ENCODE measurements at places on chromosomes 12 and 14. TPM values are rescaled to one million over a fixed set of nuclear protein-coding genes. Genes with fewer than 3 reads are reported as not detected.
A peak's percentile ranks its signal among the peaks of the same experiment; 100 is the strongest.

DNA sequence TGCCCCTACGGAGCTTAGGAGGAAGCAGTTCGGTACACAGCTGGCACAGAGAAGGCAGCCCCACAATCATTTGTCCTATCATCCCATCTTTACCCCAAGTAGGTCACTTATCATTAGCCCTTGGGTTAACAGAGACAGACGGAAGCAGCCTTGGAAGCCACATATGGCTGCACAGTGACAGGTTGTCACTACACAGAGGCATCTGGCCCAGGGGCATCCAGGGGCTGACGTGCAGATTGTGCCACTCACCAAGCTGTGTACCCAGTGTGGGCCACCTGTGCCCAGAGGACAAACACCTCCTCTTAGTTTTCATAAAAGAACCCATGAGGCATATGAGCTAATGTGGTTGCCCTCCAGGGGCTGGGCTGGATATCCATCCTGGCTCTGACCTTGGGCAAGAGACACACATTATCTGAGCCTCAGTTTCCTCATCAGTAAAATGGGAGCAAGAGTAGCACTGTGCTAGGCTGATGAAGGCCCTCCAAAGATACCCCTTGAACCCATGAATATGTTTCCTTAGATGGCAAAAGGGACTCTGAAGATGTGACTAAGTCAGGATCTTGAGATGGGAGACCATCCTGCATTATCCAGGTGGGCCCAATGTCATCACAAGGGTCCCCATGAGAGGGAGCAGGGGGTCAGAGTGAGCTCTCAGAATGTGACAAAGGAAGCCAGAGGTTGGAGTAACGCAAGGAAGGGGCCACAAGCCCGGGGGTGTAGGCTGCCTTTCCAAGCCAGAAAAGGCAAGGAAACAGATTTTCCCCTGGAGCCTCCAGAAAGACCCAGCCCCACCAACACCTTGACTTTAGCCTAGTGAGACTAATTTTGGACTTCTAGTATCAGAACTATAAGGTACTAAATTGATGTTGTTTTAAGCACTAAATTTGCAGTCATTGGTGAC lies 64.6 kb downstream of the C14orf132 start:
- no peaks in the 10 kb centered on the region for H3K27me3 ChIP-seq
- H3K27ac ChIP-seq = no peak overlapping the region
- H3K4me3 ChIP-seq = no peak overlapping the region
- no peak for DNase-seq
- no peaks in the 10 kb centered on the region for H3K36me3 ChIP-seq

DNA sequence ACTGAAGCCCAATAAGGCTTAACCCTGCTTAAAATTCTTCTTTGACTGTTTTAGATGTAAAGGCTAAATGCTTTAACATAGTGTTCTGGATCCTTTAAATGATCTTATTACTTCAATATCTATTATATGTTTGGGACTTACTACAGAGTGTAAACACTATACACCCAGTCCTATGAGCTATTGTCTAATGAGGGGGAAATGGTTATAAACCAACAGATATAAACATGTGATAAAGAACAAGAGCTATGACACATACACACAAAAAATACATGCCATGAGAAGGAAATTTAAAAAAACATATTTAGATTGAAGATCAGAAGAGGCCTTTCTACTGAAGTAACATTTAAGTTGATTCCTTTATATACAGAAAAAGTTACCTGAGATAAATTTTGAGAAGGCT lies 505.1 kb downstream of the FOXG1 start:
- DNase-seq = no peak
- no peaks in the 10 kb centered on the region for H3K4me1 ChIP-seq
- no peaks in the 10 kb centered on the region for H3K36me3 ChIP-seq
- no peak overlapping the region for H3K4me3 ChIP-seq
- H3K27ac ChIP-seq = no peak overlapping the region

GRCh38 chr14:91140672-91141071 lies 26.8 kb downstream of the DGLUCY start:
- H3K4me3 ChIP-seq = no peak overlapping the region
- DNase-seq = no peak
- H3K27ac ChIP-seq = peak overlapping the region; percentile 14
- peaks cover 24% of the 10 kb centered on the region for H3K36me3 ChIP-seq
- H3K27me3 ChIP-seq = no peaks in the 10 kb centered on the region
- H3K4me1 ChIP-seq = peaks cover 14% of the 10 kb centered on the region

DNA sequence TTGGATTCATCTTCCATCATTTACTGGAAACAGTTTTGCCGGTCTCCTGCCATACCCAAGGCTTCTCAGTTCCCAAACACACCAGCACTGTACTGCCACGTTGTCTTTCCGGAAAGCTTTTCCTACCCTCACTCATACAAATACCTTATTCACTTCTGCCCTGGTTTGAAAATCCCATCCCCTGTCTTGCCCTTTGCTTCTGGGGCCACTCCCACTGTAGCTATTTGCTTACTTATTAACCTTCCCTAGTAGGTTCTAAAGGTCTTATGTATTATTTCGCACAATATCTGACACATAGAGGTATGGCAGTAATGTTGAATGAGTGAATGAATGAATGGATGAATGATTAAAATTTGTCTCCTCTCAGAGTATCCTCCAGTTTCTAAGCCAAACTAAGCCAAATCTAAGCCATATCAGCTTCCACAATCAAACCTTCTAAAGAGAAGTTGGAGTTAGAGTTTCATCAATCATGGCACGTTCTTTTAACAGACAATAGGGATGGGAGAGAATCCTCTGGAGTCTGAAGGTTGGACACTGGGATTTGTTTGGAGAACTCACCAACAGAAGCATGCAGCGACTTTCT lies 18.6 kb downstream of the TSPAN8 start:
- no peak overlapping the region for H3K27ac ChIP-seq
- no peak for DNase-seq
- H3K27me3 ChIP-seq = no peaks in the 10 kb centered on the region
- H3K4me3 ChIP-seq = no peak overlapping the region

- peak; percentile 60 for DNase-seq
- no peaks in the 10 kb centered on the region for H3K36me3 ChIP-seq
- peak overlapping the region; percentile 58 for H3K4me3 ChIP-seq
- peaks cover 36% of the 10 kb centered on the region for H3K4me1 ChIP-seq
- H3K27me3 ChIP-seq = peaks cover 3% of the 10 kb centered on the region
Observed at GRCh38 chr14:69317780-69318179, 57.8 kb downstream of the GALNT16 start.

GRCh38 chr14:64549791-64550620 lies at the start of gene PPP1R36:
PPP1R36 (plus strand) TSS chr14:64549961; CDS start chr14:64549998, 37 bp downstream.
- no peaks in the 10 kb centered on the region for H3K36me3 ChIP-seq
- peak; percentile 30 for DNase-seq
- peaks cover 12% of the 10 kb centered on the region for H3K4me1 ChIP-seq
- peaks cover 35% of the 10 kb centered on the region for H3K27me3 ChIP-seq
- H3K4me3 ChIP-seq = no peak within 1 kb of the TSS

DNA sequence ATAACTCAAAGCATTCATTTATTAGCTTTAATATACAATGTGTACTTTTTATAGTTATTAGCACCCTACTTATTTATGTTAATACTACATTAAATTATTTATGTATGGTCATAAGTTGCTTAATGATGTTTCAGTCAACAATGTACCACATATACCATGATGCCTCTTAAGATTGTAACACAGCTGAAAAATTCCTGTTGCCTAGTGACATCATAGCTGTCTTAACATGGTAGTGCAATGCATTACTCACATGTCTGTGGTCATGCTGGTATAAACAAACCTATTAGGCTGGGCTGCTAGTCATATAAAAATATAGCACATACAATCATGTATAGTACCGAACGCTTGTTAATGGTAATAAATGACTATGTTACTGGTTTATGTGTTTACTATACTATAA lies 120.4 kb downstream of the ANO6 start:
- no peak overlapping the region for H3K4me3 ChIP-seq
- peaks cover 42% of the 10 kb centered on the region for H3K36me3 ChIP-seq
- H3K4me1 ChIP-seq = no peaks in the 10 kb centered on the region
- no peak overlapping the region for H3K27ac ChIP-seq

GRCh38 chr14:29462321-29462720 lies 465.3 kb downstream of the PRKD1 start:
- H3K4me1 ChIP-seq = no peaks in the 10 kb centered on the region
- H3K27ac ChIP-seq = no peak overlapping the region
- H3K27me3 ChIP-seq = no peaks in the 10 kb centered on the region
- no peak overlapping the region for H3K4me3 ChIP-seq
- no peaks in the 10 kb centered on the region for H3K36me3 ChIP-seq

GRCh38 chr12:129186952-129187351 lies 333.7 kb downstream of the GLT1D1 start:
- H3K36me3 ChIP-seq = no peaks in the 10 kb centered on the region
- H3K4me1 ChIP-seq = no peaks in the 10 kb centered on the region
- no peak overlapping the region for H3K27ac ChIP-seq
- no peak overlapping the region for H3K4me3 ChIP-seq
- no peaks in the 10 kb centered on the region for H3K27me3 ChIP-seq
- no peak for DNase-seq

- no peaks in the 10 kb centered on the region for H3K36me3 ChIP-seq
- H3K27ac ChIP-seq = no peak overlapping the region
- H3K4me1 ChIP-seq = peaks cover 12% of the 10 kb centered on the region
- H3K27me3 ChIP-seq = no peaks in the 10 kb centered on the region
- no peak overlapping the region for H3K4me3 ChIP-seq
Observed at GRCh38 chr12:49783917-49784676, 42.7 kb downstream of the TMBIM6 start.

GRCh38 chr14:90547250-90547649 lies 150.4 kb downstream of the CALM1 start:
- H3K4me3 ChIP-seq = no peak overlapping the region
- H3K36me3 ChIP-seq = no peaks in the 10 kb centered on the region
- H3K27me3 ChIP-seq = no peaks in the 10 kb centered on the region
- H3K4me1 ChIP-seq = no peaks in the 10 kb centered on the region
- DNase-seq = no peak
- no peak overlapping the region for H3K27ac ChIP-seq

GRCh38 chr12:60173224-60174170 lies 577.7 kb downstream of the SLC16A7 start:
- no peak for DNase-seq

DNA sequence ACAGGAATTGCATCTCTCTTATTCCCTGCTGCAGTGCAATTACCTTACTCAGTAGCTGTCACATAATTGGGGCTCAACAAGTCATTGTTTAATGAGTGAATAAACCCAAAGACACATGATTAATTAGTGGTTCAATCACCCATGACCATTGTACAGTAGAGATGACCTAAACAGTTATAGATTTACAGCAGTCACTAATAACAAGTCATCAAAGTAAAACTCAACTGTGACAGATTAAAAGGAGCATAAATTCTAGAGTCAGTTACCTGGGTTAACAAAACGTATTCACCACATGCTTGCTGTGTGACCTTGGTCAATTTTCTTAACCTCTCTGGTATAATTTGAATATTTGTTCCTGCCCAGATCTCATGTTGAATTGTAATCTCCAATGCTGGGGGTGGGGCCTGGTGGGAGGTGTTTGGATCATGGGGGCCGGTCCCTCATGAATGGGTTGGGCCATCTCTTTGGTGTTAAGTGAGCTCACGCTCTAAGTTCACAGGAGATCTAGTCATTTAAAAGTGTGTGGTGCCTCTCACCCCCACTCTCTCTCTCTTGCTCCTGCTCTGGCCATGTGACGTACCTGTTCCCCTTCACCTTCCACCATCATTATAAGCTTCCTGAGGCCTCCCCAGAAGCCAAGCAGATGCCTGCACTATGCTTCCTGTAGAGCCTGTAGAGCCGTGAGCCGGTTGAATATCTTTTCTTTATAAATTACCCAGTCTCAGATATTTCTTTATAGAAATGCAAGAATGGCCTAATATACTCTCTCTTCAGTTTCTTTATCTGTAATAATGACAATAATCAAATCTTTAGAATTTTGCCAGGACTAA lies 141.9 kb upstream of the PLEKHG7 start:
- no peaks in the 10 kb centered on the region for H3K4me1 ChIP-seq
- no peak overlapping the region for H3K4me3 ChIP-seq
- no peak overlapping the region for H3K27ac ChIP-seq
- H3K36me3 ChIP-seq = no peaks in the 10 kb centered on the region

GRCh38 chr12:104345234-104346066 lies 41.9 kb downstream of the EID3 start:
- H3K36me3 ChIP-seq = peaks cover 87% of the 10 kb centered on the region
- no peak for DNase-seq
- no peak overlapping the region for H3K4me3 ChIP-seq

The NXPH4 gene
- not detected for polyA plus RNA-seq

The CLEC2D gene
- 2.5 TPM for polyA plus RNA-seq

DNA sequence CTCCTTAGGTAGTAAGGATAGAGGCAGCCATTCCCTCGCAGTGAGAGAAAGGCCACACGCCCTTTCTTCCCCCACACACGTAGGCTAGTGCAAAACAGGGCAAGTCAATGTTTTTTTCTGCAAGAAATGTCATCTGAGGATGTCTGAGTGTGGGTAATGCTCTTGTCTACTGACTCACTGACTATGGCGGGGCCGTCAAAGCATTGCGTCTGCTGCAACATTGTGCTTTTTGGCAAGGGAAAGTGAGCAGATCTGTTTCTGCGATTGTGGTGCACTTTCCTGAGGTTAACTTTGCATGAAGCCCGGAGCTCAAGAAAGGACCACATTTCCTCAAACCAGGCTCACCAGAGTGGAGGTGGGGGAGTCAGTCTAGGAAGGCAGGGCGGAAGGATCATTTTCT lies 181.6 kb upstream of the GZMB start:
- no peak for DNase-seq
- no peaks in the 10 kb centered on the region for H3K4me1 ChIP-seq
- H3K36me3 ChIP-seq = no peaks in the 10 kb centered on the region
- H3K4me3 ChIP-seq = no peak overlapping the region
- H3K27ac ChIP-seq = no peak overlapping the region

The PTPN6 gene
- polyA plus RNA-seq = 449 TPM

The TOX4 gene
- polyA plus RNA-seq = 73.1 TPM

The EML5 gene
- polyA plus RNA-seq = not detected

The OASL gene
- polyA plus RNA-seq = 13.4 TPM

GRCh38 chr14:21298358-21298757 lies 18.5 kb downstream of the RPGRIP1 start:
- H3K36me3 ChIP-seq = no peaks in the 10 kb centered on the region
- no peak overlapping the region for H3K4me3 ChIP-seq
- no peak overlapping the region for H3K27ac ChIP-seq
- no peaks in the 10 kb centered on the region for H3K4me1 ChIP-seq
- DNase-seq = no peak

DNA sequence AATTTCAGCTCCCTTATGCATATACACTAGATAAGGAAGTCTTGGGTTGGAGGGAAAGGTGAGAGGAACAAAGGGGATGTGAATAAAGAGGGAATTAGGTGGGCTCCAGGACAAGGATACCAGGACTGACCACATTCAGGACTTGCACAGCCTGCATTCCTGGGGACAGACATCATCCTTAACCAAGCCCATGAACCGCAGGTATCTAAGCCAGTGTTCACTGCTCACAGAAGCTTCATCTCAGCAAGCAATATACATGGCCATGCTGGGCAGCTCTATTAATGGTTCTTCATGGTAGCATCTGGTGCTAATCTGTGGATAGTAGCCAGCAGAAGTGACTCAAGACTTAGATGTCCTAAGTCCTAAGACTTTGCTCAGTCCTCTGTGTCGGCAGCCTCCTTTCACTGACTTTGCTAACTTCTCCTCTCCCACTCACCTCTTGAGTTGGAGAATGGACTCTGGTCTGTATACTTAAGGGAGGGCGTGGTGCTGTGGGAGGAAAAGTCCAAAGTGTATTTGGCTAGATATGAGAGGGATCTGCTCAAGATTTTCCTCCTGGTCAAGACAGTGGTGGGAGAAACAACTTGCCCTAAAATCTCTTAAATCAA lies 136.1 kb downstream of the ASCL1 start:
- H3K36me3 ChIP-seq = no peaks in the 10 kb centered on the region
- no peak for DNase-seq

The LMO3 gene
- polyA plus RNA-seq = not detected

Data from CD14-positive monocyte (primary cell).